ENCODE measurements at places on chromosomes 3 and 15.

- DNase-seq: peak; percentile 97
Measured at GRCh38 chr15:72118017-72118978, at the start of the genes MYO9A and SENP8. MYO9A (minus strand) TSS chr15:72118150; CDS start chr15:72046563, 71,587 bp downstream. SENP8 (plus strand) TSS chr15:72118403; CDS start chr15:72139624, 21,221 bp downstream.

GRCh38 chr3:72187131-72187530, 402.2 kb upstream of the PROK2 start:
- no peak for DNase-seq

DNA sequence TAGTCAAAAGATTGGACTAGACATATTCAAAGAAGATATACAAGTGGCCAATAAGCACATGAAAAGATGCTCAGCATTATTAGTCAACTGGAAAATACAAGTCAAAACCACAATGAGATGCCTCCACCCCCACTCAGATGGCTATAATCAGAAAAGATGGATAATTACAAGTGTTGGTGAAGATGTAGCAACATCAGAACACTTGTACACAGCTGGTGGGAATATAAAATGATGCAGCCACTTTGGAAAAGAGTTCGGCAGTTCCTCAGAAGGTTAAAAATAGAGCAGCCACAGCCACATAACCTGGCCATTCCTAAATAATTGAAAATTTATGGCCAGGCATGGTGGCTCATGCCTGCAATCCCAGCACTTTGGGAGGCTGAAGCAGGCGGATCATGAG, 38.4 kb downstream of the HEG1 start:
- no peak for DNase-seq

GRCh38 chr15:73539212-73540128, 93.7 kb downstream of the NPTN start:
- no peak for DNase-seq

GRCh38 chr3:67090474-67090873, 92.4 kb downstream of the KBTBD8 start:
- no peak for DNase-seq

- peak; percentile 68 for DNase-seq
Measured at GRCh38 chr3:107235928-107236315, 141.3 kb upstream of the CCDC54 start.

- DNase-seq: no peak
Measured at GRCh38 chr3:121482660-121483059, 63.1 kb downstream of the POLQ start.

GRCh38 chr3:69540706-69541581, 155.1 kb upstream of the FRMD4B start:
- no peak for DNase-seq

DNA sequence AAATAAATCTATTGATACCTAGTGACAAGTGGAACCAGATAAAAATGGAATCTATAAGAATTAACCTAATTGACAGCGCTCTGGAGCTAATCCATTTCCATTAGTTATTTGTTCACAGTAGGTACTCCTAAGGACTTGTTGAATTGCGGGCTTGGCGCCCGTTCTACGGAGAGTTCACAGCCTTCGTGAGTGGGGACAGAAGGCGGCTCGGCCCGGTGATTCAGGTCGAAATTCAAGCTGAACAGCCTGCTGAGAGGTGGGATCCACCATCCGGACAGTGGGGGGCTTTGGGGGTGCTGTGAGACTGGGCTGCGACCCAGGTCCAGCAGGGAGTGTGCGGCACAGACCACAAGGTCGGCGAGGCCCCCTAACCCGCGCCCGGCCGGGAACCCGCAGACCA, 779 bp upstream of the CTNNB1 start:
- DNase-seq: no peak

GRCh38 chr3:51967384-51968169, at the start of gene PCBP4:
PCBP4 (minus strand) TSS chr3:51967454; CDS start chr3:51961240, 6,214 bp downstream.
- DNase-seq: no peak
